ENCODE measurements at places on chromosomes 5 and 9. TPM values are rescaled to one million over a fixed set of nuclear protein-coding genes. Genes with fewer than 3 reads are reported as not detected.

- DNase-seq = no peak
Measured at GRCh38 chr5:171675511-171675910, 110.1 kb upstream of the SMIM23 start.

DNA sequence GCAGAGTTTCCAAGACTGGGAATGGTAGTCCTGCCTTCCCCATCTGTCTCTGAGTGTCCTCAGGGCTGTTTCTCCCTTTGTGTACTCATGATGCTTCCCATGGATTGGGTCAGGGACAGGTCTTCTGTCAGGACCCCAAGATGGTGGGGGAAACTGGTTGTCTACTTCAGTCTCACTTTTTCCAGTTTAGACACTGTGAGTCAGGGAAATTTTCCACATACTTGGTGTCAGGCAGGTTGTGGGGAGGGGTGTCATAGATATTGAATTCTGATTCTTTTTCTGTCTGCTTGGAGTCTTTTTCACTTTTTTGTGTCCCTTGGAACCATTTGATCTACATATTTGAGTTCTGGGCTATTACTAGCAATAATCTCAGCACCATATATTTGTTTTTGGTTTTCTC, 10.3 kb downstream of the POLK start:
- no peak for DNase-seq

- no peak for DNase-seq
Measured at GRCh38 chr5:147673791-147674190, 108.7 kb downstream of the JAKMIP2 start.

GRCh38 chr9:89179540-89179894, 899 bp upstream of the SHC3 start:
- DNase-seq = no peak

GRCh38 chr5:159412284-159413046, 82.2 kb upstream of the IL12B start:
- peak; percentile 8 for DNase-seq

GRCh38 chr9:78030296-78030552, 1.4 kb downstream of the GNAQ start:
- peak; percentile 13 for DNase-seq

GRCh38 chr5:37988454-37989046, 148.7 kb upstream of the GDNF start:
- DNase-seq = no peak

- peak; percentile 13 for DNase-seq
Measured at GRCh38 chr5:122458278-122458872, 146.3 kb downstream of the SNCAIP start.

DNA sequence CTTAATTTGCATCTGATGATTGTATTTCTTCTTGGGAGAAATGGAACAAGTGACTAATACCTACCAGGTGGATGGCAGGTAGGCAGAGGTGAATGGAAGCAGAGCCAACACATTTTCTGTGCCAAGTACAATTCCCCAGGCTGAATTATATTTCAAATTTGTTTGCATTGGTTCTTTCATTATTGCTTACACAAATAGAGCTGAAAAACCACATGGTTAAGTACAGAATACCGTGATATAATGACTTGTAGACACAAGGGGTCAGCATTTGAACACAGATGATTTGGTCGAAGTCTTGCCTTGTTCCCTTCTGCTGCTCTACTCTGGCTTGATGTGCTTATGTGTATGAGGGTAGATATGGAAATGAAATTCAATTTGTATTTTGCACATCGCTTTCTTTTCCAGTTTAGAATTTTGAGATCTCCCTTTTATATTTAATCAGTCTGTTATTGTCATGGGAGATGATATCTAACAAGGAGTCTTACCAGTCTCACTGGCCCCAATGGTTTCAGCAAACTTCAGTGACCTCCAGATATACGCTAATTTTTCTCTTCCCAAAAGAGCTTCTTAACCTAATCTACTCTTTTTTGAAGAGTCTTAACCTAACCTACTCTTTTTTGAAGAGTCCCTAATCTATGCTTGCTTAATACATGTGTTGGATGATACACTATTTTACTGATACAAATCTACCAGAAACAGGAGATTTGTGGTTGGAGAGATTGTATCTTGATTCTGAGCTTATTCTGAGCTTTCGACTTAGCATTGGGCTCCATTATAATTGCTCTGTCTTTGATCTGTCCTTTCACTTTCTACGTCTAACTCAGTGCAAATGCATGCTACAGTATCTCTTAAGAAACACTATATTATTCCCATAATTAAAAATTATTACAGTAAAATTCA, 88.1 kb downstream of the PCSK1 start:
- DNase-seq = no peak

GRCh38 chr5:16037121-16037845, 142.3 kb downstream of the MARCHF11 start:
- DNase-seq = no peak

DNA sequence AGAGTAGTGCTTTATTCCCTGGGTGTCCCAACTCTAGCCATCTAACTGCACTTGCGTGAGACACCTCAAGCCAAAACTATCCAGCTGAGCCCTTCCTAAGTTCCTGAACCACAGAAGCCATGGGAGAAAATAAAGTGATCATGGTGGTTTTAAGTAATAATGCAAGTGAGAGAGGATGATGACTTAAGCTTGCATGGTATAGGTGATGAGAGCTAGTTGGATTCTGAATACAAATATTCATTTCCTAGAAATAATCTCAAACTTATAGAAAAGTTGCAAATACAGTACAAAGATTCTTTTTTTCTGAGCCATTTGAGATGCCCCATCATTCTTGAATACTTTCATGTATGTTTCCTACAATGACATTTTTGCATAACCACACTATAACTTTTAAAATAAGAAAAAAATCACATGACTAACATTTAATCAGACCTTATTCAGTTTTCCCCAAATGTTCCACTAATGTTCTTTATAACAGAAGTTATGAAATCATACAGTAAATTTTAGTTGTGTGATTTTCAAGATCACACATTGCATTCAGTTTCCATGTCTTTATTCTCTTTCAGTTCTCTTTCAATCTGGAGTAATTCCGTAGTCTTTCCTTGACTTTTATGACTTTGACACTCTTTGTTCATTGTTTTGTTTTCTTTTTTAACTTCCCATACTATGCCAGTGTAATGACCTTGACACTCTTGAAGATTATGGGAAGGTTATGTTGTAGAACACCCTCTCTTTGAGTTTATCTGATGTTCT, 5.5 kb upstream of the AK3 start:
- no peak for DNase-seq

DNA sequence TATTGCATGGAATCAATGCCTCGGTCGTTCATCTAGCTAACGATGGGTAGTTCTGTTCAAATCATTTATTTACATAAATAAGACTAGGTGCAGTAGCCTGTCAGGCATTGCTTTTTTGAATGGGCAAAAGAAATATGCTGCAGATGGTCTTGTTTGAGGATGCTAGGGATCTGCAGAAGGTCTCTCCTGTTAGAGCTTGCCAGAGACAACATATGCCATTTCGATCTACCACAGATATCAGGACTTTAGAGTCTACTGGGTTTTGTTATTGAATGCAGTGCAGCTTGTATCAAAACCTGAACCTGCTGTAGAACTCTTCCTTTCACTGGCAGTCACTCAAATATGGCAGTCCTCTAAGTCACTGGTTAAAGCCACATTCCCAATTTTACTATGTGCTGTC, 381.1 kb upstream of the CDH10 start:
- no peak for DNase-seq

- peak; percentile 53 for DNase-seq
Measured at GRCh38 chr5:112417931-112418658, 982 bp downstream of the EPB41L4A start.

- DNase-seq = peak; percentile 67
Measured at GRCh38 chr5:75335952-75336614, 937 bp upstream of the HMGCR start.

DNA sequence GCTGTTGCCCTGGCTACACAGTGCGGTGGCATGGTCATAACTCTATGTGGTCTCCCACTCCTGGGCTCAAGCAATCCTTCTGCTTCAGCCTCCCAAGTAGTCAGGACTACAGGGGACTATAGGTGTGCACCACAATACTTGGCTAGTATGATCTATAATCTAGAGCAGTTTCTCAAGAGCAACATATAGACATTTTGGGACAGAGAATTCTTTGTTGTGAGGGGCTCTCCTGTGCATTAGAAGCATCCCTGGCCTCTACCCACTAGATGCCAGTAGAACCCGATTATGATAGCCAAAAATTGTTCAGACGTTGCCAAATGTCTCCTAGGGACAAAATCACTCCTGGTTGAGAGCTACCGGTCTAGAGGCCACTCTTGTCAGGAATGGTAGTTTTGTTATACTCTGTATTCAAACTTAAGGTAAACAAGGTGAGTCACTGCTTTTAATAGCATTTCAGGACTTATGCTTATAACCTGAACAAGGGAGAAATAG, 7.2 kb downstream of the ANKHD1 start:
- no peak for DNase-seq

FSD1L gene
- total RNA-seq = 2.1 TPM
